Frontal cortex (tissue), 4 donors: ENCODE measurements at places on chromosomes 1 and 21. TPM values are rescaled to one million over a fixed set of nuclear protein-coding genes. Genes with fewer than 3 reads are reported as not detected.

DNA sequence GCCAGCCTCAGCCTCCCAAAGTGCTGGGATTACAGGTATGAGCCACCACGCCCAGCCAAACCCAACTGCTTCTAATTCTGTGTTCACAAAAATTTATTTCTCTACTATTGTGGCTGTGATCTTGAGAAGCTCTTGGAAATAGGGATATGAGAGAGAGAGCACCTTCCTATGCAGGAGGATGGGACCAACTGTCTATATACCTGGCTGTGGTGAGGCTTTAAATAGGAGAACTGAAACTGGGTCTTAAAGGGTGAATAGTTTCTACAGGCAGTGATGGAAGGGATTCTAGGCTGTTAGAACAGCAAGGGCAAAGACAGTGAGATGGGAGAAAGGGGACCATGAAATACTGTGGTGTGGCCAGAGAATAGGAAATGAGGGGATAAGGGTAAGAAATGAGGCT lies 8.3 kb upstream of the PTCH2 start:
- DNase-seq, result no peak

DNA sequence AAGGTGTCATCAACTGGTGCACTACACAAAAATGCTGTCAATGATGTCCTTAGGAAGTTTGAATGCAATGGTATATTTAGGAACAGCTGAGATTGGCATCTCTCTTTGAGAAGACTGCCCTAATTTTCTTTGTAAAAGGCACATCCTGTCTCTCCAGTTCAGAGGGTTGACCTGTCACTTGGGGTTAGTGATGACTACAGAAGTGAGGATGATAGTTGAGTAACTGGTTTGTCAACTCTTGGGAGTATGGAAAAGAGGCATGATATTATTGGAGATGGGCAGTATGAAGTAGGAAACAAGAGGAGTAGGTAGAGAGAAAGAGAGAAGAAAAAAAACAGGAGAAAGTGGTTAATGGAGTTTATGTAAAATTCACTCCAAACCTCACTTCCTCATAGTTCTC lies 40.4 kb upstream of the PIGC start:
- no peak for DNase-seq

FAM3B gene
- not detected for total RNA-seq

- DNase-seq, result no peak
These were observed 6.6 kb upstream of the AZIN2 start for GRCh38 chr1:33074193-33074945.
